Heart left ventricle (tissue), 16 donors: ENCODE measurements at places on chromosomes 3 and 15.

DNA sequence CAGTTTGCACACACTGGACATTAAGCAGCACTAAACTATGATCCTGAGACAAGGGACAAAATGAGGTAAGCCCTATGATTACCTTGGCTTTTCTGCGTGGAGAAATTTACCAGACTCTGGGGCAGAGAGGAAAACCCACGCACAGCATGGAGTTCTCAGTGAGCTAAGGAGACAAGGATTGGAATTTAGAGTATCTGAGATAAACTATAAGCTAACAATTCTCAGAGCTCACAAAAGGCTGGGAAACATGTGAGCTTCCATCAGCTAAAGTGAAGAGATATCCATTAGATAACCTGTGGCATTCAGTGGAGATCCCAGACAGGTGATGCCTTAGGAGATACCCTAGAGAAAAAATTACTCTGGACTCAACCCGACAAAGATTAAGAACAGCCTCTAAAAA, 48.7 kb downstream of the NBEAL2 start:
- DNase-seq, result no peak

- DNase-seq, result no peak
Measured at GRCh38 chr3:149670742-149671492, 13.1 kb upstream of the WWTR1 start.

GRCh38 chr3:12461097-12461649, 23.1 kb upstream of the TSEN2 start:
- DNase-seq, result no peak

DNA sequence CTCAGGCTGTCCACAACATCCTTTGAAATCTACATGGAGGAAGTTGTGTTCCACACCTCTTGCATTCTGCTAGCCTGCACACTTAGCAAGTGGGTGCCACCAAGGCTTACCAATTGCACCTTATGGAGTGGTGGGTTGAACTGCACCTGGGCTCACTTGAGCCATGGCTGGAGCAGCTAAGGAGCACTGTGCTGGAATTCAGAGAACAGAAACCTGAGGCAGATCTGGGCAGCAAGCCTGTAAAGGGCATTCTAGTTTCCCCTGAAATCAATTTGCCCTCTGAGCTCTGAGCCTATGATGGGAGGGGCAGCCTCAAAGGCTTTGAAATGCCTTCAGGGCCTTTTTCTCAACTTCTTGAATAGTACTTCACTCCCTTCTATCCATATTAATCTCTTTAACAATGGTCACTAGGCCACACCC, 18.0 kb downstream of the BTLA start:
- no peak for DNase-seq

DNA sequence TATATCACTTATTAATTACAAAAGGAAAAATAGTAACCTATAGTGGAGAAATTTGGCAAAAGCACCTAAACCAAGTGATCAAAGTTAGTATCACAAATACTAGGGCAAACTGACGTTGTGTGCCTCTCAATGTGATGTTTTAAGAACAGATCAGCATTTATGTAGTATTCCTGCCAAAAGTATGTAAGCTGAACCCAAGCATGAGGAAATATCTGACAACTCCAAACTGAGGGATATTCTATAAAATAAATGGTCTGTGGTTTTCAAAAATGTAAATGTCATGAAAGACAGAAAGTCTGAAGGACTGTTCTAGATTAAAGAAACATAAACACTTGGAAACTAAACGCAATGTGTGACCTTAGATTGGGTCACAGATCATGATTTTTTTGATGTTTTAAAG, 34.3 kb upstream of the PIK3CA start:
- no peak for DNase-seq

GRCh38 chr15:88069561-88069960, 187.0 kb downstream of the NTRK3 start:
- DNase-seq, result no peak

- DNase-seq, result no peak
Measured at GRCh38 chr15:62085740-62086139, 19.0 kb downstream of the C2CD4A start.

DNA sequence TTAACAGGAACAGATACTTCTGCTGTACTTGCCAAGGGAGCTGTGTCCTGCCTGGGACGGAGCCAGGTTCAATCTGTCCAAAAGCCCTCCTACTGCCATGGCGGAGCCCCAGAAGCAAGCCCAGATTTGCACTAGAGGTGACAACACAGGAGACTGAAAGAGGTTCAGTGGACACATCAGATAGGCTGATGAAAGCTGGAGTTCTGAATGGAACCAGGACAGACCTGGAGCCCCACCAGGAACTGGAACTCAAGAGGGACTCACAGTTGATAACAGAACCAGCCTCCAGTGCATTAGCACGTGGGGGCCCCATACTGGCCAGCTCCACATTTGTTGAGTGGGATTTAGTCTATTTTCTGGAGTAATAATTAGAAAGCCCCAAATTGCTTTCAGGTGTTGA, 315.5 kb downstream of the ARRDC4 start:
- DNase-seq, result no peak

- no peak for DNase-seq
Measured at GRCh38 chr15:59678620-59679019, 10.5 kb downstream of the BNIP2 start.

DNA sequence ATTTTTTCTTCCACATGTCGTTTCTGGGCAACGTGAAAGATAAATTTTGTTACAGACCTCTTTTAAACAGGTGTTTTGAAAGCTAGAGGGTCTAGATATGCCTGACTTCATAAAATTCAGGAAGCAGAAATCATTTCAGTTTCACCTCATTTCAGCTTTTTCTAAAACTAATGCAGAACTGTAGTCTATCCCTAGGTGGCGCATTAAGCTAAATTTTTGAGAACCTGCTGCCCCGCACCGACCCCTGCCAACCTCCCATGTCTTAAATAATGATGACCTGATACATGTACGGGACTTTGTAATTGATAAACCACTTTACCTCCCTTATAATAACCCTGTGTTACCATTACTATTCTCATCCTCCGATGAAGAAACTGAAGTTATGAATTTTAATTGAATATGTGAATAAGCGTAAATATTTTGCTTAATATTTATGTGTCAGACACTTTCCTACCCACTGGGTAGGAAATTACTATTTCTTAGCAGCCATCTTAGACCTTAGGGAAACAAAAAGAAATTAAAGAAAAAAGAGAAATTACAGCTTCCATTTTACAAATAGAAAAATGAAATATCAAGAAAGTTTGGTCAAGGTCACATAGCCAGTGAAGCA, 78.7 kb upstream of the GCNT3 start:
- DNase-seq, result no peak

DNA sequence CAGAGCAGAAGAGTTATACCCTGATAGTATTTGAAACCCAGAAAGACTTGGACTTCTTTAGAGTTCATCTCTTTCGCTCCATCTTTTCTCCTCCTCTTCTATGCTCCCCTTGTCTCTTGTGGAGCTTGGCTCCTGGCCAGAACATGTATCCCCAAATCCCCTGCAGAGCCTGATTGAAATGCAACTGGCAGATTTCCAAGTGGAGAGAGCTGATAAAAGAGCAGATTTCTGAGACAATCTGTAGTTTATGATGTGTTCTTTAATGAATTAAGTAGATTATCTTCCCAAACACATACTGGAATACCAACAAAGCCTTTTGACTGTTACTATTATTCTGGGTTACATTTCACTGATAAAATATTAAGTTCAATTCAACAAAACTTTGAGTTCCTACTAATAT, 33.4 kb downstream of the UNC13C start:
- DNase-seq, result no peak

GRCh38 chr3:80232760-80233159, 465.0 kb upstream of the ROBO1 start:
- DNase-seq, result no peak

DNA sequence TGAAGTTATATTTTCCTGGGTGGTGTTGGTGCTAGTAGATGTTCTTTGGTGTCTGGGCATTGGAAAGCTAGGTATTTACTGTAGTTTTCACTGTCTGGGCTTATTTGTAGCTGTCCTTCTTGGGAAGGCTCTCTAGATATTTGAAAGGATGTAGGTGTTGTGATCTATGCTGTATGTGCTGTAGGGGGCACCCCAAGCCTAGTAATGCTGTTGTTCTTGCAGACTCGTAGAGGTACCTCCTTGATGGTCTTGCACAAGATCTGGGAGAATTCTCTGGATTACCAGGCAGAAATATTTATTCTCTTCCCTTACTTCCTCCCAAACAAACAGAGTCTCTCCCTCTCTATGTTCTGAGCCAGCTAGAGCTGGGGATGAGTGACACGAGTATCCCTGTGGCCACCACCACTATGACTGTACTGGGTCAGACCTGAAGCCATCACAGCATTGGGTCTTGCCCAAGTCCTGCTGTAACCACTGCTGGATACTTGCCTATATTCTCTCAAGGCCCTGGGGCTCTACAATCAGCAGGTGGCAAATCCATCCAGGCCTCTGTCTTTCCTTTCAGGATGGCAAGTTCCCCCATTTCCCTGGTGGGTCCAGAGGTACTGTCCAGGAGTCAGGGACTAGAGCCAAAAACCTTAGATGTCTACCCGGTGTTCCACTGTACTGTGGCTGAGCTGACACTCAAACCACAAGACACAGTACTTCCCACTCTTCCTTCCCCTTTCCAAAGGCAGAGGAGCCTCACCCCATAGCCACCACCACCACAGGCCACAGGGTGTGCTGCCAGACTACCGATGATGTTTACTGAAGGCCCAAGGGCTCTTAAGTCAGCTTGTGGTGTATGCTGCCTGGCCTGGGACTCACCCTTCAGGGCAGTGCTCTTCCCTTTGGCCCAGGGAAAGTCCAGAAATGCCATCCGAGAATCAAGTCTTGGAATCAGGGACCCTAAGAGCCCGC, 195.2 kb upstream of the DPPA4 start:
- no peak for DNase-seq

- no peak for DNase-seq
Measured at GRCh38 chr3:127120851-127121647, 71.9 kb upstream of the PRR23E start.

DNA sequence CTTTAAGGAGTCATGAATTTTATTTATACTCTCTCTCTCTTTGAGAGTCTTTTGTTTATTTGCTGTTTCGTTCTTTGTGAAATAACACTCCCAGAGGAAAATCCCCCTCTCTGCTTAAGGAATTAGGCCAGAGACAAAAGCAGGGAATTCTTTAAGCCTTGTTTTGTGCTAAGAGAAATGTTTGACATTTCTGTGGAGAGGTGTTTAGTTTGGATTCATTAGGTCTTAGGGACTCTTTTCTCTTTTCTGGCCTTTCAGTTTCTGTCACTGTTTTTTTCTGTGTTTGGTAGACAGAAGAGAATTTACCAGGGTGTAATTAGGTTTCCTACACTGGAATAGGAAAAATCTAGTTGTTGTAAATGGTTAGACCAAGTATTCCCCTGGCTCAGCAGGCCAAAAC, 241.8 kb upstream of the NR2F2 start:
- DNase-seq, result no peak

DNA sequence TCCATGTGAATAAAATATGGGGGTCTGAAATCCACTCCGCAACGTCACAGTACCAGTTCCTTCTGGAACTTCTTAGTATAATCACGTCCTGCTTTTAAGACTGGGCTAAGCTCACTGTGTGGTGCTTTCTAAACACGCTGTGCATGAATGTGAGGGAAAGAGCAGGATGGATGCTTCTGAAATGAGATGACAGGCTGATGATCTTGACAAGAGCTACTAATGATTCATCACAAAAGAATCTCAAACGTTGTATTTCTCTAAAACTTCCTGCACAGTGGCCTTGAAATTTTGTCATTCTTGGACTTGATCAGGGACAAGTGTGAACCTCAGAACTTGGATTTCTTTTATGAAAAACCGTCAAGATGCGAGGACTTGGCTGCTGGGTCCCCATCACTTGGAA, 221.4 kb downstream of the CADPS start:
- no peak for DNase-seq

- DNase-seq, result peak; percentile 65
Measured at GRCh38 chr15:68651916-68652525, 73.2 kb downstream of the CORO2B start.

GRCh38 chr3:149316437-149316836, 17.0 kb downstream of the TM4SF18 start:
- DNase-seq, result no peak

GRCh38 chr3:46604127-46604526, 8.2 kb upstream of the FAM240A start:
- no peak for DNase-seq

DNA sequence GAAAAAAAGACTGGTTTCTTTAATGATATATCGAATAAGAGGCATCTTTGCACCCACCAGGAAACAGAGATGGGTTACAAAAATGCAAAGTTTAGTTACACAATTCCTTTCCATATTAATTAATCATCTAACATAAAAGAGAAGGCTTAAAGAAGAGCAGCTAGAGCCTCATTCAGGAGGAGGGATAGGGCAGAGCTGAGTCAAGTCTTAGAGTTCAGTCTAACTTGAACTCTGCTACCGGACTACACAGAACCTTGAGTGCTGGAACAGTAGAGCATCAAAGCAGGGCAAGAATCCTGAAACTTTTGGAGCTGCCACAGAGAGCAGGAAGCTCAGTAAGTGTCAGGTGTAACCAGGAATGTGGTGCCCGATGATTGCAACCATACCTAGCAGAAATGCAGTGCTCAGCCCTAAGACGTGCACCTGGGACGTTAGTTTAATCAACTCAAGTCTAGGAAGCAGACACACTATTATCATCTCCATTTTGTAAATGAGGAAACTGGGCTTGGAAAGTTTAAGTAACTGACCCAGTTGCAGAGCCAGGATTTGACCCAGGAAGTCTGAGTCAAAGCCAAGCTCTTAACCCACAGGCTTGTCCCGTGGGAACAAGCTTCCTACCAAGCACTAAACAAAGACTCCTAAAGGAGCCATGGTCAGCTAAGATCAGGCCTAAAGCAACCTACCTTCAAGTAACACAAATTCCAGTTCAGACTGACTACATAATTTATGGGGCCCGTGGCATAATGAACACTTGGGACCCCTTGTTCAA, 187.4 kb downstream of the FOXP1 start:
- DNase-seq, result peak; percentile 34

DNA sequence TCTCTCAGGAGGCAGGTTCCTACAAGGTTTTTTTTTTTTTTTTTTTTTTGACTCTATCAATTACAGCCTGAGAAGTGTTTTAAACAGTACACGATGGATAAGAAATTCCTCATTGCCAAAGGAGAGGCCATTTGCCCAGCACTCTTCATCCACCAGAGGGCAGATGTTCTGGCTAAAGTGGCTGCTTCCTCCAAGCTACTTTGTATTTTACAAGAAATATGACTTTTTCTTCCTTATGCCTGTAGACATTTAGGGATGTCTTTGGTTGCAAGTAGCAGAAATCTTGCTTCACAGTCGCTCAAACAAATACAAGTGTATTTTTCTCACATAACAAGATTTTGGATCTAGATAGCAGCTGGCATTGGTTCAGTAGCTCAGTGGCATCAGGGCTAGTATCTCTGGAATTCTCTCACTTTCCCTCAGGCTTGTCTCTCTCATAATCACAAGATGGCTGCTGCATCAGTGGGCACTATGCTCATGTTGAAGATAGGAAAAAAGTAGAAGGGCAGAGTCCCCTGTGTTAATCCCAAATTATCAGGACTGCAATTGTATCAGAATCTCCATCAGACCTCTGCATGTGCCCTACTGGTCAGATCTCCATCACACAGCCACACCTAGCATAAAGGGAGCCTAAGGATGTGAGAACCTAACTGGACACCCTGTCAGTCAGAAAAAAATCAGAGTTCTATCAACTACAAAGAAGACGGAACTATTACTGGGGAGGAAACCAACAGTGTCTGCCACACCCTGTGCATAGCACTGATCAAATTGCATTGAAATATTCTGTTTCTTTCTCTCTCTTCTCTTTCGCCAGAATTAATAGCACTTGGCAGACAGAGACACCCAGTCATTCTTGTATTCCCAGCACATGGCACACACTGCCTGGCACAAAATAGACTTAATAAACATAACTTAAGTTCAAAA, 138.9 kb upstream of the COL8A1 start:
- DNase-seq, result peak; percentile 46
